ENCODE measurements at places on chromosomes 2 and 18.

GRCh38 chr2:185793532-185794345 is 55.1 kb downstream of the FSIP2 start:
- DNase-seq, result no peak

DNA sequence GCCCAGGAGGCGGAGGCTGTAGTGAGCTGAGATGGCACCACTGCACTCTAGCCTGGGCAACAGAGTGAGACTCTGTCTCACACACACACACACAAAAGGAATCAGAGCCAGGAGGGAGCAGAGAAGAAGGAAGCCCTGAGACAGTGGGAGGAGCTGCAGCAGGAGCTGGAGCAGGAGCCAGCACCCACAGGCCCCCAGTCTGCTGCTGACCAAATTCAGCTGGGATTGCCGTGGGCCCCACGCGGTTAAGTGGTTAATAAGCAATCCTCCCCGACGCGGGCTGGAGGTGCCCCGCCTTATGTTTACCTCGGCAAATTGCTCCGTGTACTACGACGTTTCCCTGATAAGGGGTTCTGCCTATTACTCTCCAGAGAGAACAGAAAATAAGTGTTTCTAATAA is 265.3 kb downstream of the TWIST2 start:
- DNase-seq, result no peak

DNA sequence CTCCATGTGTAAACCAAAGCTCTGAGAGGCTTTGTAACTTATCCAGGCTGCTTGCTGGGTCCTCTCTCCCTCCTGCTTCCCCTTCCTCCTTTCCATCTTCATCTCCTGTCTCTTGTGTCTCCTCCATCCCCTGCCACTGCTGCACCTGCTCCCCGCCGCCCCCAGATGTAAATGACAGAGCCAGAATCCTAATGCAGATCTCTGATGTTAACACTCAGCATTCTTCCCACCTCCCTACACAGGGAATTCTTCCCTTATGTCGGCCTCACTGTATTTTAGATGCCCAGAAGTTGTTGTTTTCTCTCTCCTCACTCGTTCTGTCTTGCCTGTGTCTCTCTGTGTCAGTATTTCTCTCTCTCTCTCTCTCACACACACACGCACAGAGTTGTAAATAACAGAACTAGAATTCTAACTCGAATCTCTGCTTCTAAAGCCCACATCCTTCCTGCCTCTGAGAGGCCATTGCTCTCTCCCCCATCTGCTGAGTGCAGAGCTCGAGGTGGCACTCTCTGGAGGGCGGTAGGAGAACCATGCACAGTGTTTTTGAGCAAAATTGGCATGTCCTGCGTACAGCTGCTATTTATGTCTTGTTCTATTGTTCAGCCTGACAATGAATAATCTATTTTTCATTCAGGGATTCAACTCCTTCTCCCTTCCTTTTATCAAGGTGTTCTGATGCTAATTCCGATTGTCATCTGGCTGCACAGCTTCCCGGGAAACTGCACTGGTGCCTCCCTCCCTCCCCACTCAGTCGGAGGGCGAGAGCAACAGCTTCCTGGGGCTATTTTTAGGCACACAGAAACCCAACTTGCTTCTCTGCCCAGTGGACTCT is 219.9 kb downstream of the SH3RF3 start:
- no peak for DNase-seq

GRCh38 chr18:7609617-7610016 is 42.5 kb downstream of the PTPRM start:
- DNase-seq, result no peak

- DNase-seq, result no peak
Measured at GRCh38 chr18:11996190-11996754, 15.0 kb downstream of the IMPA2 start.

GRCh38 chr2:206890926-206891325 is 48.4 kb upstream of the CPO start:
- DNase-seq, result no peak

- DNase-seq, result no peak
Measured at GRCh38 chr2:37564356-37564755, 107.1 kb downstream of the CDC42EP3 start.

- DNase-seq, result no peak
Measured at GRCh38 chr18:58520969-58521368, 107.9 kb downstream of the ALPK2 start.

GRCh38 chr2:152718909-152719645 is 657 bp downstream of the ARL6IP6 start:
- DNase-seq, result no peak

DNA sequence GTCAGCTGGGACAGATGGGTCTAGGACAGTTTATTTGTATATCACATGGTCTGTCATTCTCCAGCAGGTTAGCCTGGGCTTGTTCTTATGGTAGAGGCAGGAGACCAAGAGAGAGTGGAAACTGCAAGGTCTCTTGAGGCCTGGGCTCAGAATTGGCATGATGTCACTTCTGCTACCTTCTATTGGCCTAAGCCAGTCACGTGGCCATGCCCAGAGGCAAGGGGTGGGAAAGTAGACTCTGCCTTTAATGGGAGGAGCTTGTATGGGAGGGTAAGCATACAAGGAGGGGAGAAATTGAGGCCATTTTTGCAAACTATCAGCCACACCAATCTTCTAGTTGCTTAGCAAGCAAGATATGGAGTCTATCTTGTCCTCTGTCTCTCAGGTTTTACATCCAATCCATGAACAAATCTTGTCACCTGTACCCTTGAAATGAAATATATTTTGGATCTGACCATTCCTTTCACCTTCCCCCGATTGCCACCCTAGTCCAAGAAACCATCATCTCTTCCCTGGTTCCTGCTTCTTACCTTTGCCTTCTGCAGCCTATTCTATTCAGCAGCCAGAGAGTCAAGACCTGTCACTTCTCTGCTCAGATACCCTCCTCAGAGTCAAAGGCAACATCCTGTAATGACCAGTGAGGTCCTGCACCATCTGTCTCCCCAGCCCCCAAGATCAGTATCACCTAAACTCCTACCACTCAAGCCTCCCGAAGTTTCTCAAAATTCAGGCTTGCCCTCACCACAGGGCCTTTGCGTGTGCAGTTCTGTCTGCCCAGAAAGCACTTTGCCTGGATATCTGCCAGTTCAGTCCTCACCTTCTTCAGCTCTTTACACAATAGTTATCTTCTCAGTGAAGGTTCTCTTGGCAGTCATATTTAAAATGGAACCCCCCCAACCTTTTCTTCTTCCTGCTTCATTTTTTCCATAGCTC is 240.0 kb downstream of the LOXHD1 start:
- no peak for DNase-seq

DNA sequence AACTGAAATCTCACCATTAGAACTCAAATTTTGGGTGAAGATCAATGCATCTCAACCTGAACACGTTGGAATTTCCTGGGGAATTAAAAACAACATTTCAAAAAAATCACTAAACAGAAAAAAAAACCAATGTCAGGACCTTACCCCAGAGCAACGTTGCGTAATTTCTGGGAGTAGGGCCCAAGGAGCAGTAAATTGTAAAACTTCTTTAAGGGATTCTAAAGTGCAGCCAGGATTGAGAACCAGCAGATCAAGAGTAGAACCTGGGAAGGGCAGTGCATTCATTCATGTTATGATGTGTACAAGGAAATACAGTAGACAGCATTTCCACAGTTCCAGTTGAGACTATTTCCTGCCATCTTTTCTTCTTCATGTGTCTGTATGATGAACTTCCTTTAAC is 56.9 kb downstream of the RHBDD1 start:
- no peak for DNase-seq

GRCh38 chr2:240255165-240255491 is 114.7 kb upstream of the OTOS start:
- DNase-seq, result no peak

- no peak for DNase-seq
Measured at GRCh38 chr2:213627054-213627710, 342.9 kb downstream of the SPAG16 start.

DNA sequence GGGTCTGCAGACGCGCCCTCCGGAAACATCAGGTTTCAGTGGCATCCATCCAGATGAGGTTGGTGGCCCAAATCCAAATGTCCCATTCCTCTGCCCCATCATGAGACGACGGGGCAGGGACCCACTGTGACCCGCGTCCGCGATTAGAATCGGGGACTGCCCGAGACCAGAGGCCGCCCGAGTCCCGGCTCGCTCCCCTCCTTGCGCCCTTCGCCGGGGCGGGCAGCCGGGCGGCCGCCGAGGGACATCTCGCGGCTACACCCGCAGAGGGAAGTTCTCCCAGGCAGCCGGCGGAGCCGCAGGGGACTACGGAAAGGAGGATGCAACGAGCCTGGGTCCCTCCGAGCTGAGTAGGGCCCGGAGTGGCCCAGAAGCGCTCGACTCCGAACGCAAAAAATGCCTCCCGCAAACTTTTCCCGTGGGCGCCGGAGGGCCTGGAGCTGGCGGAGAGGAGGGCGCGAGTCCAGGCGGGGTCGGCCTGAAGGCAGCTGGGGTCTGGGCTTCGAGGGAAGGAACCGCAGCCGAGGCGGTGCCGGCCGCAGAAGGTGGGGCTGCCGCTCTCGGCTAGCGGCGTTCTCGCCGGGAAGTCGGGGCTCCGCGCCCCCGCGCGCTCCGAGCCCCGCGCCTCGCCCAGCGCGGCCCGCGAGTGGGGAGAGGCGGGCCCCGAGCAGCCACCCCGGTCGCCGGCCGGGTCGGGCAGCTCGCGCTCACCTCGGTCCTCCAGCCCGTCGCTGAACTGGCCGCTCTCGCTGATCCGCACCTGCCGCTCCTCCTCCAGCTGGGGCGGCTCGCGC is 580 bp downstream of the TMEM163 start:
- DNase-seq, result no peak

DNA sequence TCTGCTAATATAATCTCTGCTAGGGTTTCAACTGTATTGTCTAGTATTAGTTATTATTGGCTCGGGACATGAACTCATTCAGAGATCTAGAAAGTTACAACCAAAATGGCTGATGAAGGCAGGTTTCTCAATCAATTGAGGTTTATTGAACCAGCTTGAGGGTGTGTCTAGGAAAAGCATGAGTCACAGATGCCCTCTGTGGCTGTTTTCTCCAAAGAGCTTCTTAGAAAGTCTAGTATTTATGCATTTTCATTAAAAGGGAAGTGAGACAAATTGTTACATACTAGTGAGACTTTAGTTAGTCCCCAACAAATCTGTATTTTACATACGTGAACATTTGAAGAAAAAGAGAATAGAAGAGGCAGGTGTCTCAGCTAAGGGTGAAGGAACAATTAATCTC is 23.0 kb upstream of the RTTN start:
- DNase-seq, result no peak

GRCh38 chr2:193502363-193503035 is 1307.8 kb upstream of the TMEFF2 start:
- no peak for DNase-seq

- DNase-seq, result no peak
Measured at GRCh38 chr18:50006470-50007046, 188.4 kb downstream of the MYO5B start.

DNA sequence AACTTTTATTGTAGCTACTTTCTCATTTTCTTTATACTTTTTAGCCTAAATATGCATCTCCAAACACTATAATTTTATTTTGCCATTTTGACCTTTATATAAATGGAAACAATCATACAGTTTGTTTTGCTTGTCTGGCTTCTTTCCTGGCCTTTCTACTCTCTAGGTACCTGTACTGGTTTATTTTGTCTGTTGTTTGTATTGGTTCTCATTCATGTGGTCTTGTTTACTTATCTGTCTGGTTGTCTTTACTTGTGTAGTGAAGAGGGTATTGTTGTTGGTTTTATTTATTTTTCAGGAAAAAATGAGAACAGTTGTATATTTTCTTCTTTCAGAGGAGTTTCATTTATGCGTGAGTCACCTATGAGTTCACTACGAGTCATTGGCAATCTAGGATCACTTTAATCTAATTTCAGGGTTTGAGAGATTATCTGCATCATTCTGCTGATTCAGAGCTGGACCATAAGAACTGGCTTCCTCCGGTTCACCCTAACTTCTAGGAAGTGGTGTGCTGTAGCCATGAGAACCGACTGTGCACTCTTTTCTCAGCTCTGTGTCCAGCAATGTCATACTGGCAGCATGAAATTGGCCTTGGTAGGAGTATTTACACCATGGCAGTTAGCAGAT is 33.1 kb upstream of the HDAC4 start:
- DNase-seq, result no peak

- DNase-seq, result no peak
Measured at GRCh38 chr2:16520891-16521290, 144.7 kb downstream of the CYRIA start.

DNA sequence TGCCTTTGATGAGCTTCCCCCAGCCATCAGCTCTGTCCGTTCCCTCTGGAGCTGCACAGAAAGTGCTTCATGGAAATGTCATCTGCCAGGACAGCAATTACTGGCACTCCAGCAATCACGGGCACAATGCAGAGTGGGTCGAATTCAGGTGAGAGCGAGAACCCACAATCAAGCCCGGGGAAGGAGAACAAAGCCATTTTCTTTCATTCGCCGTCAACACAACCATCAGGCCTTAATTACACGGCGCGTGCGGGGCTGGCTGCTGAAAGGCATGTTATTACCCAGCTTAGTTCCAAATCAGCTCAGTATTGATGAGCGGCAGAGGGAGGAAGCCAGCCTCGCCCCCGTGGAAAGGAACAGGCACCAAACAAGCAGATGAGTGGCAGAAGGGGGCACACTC is 143.9 kb downstream of the MYT1L start:
- no peak for DNase-seq

- DNase-seq, result no peak
Measured at GRCh38 chr2:225600444-225600843, 200.9 kb downstream of the NYAP2 start.

DNA sequence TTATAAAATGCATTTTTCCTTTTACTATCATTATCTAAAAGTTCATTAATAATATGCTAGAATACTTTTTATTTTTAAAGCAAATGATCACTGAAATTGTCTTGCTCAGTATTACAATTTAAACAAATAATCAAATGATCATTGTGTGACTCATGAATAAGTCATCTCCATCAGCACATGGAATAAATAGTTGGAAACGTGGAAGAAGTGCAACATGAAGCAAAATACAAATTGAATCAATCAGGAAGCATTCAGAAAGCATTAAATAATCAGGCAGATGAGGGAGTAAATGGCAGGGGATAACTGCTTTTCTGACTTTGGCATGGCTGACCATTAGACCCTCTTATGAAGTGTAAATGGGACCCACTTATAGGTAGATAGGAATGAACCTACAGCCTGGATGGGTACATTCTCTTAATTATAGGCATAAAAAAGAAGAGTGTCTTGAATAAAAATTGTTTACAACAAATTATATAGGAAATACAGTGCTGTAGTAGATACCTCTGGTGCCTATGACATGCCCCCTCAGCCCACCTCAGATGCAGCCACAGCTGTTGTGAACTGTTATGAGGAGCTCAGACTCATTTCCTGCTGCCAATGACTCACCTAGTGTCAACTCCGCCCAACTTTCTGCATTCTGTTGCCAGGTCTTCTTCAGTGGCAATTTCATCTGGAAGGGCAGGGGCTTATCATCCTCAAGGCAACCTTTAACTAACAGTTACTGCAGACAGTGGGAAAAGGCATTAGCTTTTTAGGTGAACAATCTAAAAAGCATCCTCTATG is 936.0 kb downstream of the TRIB2 start:
- no peak for DNase-seq

DNA sequence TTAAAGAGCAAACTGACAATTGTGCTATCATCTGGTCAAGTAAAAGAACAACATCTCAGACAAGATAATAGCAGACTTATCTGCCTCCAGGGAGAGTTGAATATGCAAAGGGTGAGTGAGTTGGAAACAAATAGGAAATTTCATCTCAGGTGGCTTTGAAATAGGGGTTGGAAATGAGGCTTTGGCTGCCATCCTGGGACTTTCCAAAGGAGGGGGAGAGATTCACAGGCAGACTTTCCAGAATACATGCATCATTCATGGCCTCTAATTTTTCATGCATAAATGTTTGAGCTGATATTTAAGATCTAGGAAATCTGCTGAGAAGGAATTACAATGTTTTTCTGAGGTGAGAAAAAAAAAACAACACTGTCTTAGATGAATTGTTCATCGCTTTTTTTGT is 300.5 kb downstream of the ALK start:
- no peak for DNase-seq

- DNase-seq, result no peak
Measured at GRCh38 chr2:181371195-181371594, 86.0 kb upstream of the ITGA4 start.

Measured in left hindlimb (tissue), 1 donor.